ENCODE measurements at places on chromosomes 6 and 20.

GRCh38 chr20:1389703-1390580 lies 2.9 kb downstream of the FKBP1A start:
- DNase-seq: no peak

DNA sequence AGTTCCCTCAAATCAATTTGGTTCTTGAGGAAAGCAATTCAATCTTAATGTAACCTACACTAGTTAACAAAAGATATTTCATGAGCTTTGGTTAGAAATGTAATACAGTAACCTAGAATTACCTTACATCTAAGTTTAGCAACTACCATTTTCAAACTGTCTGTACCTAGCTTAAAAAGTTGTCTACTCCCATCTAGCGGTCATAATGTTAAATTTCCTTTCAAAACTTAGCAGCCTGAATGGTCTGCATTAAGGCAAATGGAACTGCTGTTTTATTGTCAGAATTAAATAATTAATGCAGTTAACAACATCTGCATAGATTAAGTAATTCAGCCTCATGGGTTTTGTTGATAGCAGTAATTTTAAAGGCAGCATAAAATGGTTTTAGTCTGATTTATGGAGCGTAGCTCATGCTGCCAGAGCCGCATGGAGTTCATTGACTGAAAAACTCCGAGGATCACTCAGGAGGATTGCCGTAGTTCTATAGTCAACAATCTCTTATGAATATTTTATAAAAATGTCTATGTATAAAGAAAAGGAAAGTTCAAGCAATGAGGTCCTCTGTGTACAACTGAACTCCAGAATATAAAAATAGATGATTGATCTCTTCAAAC lies 485.4 kb upstream of the MANEA start:
- no peak for DNase-seq

GRCh38 chr20:63101781-63102720 lies 95.3 kb upstream of the BHLHE23 start:
- DNase-seq: peak; percentile 68

- DNase-seq: no peak
These were observed 55.3 kb downstream of the DNAAF9 start for GRCh38 chr20:3352202-3352601.

DNA sequence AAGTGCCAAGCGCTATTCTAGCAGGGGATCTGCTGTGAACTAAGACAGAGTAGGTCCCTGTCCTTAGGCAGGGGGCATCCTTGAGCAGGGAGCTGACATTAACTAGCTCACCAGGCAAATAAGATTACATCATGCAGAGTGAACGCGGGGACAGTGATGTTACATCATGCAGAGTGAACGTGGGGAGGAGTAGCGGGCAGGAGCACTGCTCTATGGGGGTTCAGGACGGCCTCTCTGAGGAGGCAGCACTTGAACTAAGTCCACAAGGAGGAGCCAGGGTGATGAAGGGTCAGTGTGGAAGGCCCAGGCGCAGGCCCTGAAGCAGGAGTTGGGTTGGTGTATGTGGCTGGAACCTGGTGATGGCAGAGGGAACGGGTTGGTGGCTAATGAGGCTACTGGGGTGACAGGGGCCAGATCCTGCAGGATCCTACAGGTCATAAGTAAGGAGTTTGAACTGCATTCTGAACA lies 38.7 kb downstream of the KAT14 start:
- DNase-seq: no peak

GRCh38 chr6:120779441-120779840 lies 554.8 kb downstream of the TBC1D32 start:
- DNase-seq: no peak

DNA sequence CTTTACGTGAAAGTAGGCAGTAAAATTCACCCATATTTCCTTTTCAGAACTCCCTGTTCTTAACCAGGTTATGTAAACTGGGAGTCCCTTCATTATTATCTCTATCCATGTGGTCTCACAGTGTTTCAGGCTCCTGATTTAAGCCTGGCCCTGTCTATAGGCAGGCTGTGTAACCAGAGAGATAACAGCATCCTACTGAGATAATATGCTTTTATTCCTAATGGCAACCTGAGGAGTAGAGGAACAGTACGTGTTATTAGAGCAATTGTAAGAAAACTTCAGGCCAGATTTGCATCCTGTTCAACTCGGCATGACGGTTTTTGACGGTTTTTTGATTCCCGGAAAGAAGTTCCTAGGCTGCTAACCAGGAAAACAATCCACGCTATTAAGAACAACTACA lies 16.9 kb downstream of the FUT9 start:
- DNase-seq: no peak

DNA sequence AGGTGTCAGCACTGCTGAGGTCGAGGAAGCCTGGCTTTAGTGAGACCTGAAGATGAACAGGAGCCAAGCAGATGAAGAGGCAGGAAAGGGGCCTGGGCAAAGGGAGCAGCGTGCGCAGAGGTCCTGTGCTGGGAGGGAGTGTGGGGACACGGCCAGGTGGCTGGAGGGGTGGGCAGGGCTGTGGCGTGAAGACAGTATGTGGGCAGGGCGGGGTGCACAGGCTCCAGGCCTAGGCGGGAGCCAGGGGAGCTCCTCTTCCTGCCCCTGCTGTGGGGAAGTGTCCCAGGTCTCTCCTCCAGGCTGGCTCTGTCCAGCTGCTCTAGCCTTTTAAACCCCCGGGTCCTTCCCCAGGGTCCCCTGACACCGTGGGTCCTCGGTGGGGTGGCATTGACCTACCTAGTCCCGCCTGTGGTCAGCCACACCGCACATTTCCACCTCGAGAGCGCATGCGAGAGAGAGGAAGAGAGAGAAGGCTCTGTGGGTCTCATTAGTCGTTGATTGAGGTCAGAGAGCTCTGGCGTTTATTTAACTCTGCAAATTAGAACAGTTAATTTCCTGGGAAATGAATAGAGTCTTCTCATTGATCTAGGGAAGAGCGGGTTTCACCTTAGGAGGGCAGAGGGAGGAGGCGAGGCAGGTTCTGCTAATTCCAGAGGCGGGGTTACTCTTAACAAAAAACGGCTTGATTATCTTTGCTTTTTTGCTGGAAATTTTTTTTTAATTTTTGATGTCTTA lies 68.8 kb downstream of the CDH4 start:
- DNase-seq: no peak

GRCh38 chr20:58605292-58606065 lies 45.6 kb upstream of the STX16 start:
- no peak for DNase-seq

DNA sequence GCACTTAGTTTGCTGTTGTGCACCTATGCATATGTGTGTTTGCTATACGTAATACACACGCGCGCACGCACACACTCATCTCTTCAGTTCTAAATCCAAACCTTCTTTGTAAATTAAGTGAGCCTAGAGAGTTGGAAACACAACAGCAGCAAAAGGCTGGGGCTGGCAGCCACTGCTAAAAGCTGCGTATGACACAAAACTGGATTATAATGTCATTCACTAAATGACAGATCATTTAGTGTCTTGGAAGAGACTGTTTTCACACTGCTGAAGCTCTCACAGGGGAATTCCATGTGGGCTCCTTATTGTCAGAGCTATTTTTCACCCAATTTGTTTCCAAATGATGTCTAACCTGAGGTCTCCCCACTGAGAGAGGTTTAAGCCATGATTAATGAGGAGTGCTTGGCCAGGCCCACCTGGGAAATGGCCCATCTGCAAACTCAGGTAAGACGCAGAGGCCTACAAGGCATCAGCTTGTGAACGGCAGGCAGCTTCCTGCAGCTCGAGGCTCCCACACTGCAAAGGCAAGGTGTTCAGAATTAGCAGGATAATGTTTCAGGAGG lies 94.2 kb downstream of the OLIG3 start:
- DNase-seq: peak; percentile 14

DNA sequence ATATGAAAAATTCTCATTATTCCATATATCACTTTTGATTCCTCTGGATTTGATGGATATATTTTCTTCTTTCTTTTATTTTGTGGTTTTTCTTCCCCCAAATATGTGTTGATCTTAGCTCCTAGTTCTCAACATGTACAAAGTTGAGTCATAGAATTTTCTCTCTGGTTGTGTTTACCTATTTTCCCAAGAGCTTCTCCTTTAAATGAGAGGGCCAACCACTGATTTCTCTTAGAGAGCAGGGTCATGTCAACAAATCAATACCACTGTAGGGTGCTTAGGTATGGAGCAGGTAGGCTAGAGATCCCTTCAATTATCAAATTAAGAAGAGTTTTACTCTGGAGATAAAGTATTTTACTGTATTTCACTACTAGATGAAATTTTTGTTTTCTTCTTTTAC lies 145.7 kb downstream of the BMP5 start:
- no peak for DNase-seq

DNA sequence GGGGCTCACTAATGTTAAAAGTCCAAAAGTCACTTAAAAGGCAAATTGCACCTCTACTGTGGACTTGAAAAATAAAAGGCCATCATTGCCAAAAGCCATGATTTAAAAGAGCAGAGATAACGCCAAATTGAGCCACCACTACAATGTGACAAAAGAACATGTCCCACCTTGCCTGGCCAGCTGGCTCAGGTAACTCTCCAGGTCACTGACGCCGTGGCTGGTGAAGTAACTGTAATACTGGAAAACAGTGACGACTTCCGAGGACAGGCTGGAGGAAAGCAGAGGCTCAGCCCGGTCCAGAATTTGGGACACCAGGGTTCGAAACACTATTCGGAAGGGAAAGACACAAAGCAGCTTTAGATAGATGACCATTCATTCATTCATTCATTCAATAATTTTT lies 29.3 kb upstream of the ARMH2 start:
- DNase-seq: no peak

- no peak for DNase-seq
These were observed 63.0 kb downstream of the ARID1B start for GRCh38 chr6:156840136-156840535.

DNA sequence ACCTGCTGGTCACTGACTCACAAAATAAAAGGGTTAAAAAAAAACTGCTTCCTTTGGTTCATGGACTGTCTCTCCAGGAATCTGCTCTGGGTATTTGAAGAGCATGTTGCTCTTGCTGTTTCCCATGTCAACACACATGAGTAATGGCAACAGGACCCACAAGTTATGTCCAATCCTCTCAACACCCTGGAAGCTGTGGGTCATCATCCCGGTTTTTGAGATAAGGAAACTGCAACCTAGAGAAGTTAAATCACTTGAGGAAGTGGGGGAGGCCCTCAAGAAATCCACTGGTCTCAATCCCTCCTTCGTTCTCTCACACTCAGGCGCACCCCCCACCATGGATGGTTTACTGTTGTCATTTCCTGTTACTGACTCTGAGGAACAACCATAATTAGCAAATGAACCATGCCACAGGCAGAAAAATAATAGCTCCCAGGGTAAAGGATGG lies 12.4 kb downstream of the MAP1LC3A start:
- DNase-seq: no peak

GRCh38 chr20:18310051-18310450 lies 21.7 kb downstream of the ZNF133 start:
- no peak for DNase-seq

GRCh38 chr20:41380551-41381193 lies 14.1 kb upstream of the EMILIN3 start:
- DNase-seq: no peak

DNA sequence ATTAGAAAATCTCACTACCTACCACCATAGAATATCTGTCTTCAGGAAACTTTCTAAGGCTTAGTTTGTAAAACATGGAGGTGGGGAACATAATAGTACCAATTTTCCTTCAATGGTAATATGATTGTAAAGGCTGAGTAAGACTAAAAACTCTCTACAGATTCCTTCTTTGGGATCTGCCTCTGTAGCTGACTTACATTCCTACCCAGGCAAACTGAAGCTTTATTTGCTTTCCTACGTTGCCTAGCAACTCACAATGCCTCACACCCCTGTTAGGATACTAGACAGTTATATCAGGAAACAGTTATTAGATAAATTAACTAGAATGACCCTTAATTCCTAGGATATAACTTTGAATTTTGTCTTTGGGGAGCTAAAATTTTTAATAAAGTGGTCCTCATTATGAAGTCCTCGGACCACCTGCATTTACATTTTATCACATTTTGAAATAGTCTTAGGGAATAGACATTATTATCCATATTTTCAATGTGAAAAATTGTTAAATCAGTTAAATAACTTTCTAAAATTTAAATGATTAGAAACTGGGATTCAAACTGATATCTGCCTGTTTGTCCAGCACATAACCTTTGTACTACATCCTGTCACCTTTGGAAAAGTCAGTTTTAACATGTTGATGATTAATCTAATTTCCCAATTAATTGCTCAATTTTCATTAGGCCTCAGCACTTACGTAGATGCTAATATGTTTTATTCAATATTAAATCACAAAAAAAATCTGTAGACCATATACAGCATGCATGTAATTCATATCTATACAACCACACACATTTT lies 591.4 kb downstream of the RNF144B start:
- DNase-seq: no peak
